CD4-positive, alpha-beta T cell treated with Interleukin-6 at 100 ng/mL for 8 hours (primary cell): ENCODE measurements at places on chromosomes 7 and 10.

- DNase-seq = no peak
Observed at GRCh38 chr7:51213618-51214017, 103.0 kb downstream of the COBL start.

DNA sequence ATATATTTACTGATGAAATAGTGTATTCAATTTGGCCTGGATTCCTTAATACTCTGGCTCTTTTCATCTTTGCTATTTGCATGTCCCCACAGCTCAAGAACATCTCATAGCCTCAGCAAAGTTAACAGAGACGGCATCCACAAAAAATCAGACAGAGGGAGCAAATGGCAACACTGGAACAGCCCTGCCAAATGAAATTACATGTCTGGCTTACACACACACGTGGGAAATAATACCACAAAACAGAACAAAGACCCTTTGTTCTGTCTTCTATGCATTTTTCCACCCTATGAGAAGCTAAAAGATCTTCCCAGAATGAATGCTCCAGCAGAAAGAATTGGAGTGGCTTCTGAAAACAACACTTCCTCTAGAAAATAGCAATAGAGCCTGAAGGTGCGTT is 139.5 kb downstream of the ALOX5 start:
- DNase-seq = no peak

- no peak for DNase-seq
Observed at GRCh38 chr7:154744256-154744860, 258.6 kb downstream of the PAXIP1 start.

GRCh38 chr7:99386584-99387238 is 12.2 kb downstream of the ARPC1B start:
- DNase-seq = peak; percentile 42

DNA sequence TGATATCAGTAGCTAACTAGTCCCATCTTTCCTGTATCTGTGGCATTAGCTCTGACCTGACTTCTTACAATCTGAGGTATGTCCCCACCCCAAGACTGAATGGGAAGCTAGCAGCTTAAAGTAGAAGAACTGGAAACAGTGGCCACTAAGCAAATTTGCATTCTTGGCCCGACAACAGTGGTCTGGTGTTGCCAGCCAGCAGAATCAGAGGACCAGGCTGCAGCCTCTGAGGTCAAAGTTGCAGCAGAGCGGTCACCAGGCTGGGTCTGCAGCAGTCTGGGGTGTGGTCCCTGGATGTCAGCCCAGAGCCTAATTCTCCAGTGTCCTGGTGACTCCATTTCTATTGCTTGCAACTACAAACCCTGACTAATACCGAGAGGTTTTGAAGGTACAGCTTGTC is 26.3 kb downstream of the FAM107B start:
- no peak for DNase-seq

- peak; percentile 60 for DNase-seq
Observed at GRCh38 chr10:6578251-6578771, 1.8 kb downstream of the PRKCQ start.
